ENCODE measurements at places on chromosomes 6 and 20.
A peak's percentile ranks its signal among the peaks of the same experiment; 100 is the strongest.

- no peak for DNase-seq
Measured at GRCh38 chr6:12653486-12653885, 63.1 kb upstream of the PHACTR1 start.

DNA sequence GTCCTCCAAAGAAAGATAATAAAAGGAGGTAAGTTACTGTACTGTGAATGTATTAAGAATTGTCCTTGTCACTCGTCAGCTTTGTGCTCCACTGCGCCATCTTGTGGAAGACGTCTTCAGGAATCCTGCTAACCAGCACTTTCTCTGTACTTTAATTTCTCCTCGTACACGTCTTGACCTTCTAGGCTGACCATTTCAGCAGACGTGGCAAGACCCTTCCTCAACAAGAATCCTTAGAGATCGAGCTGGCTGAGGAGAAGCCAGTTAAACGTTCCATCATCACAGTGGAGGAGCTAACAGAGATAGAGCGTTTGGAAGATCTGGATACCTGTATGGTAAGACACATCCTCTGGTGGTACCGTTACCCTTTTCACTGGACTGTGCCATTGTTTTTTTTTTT, 95.5 kb upstream of the SCGN start:
- DNase-seq: peak; percentile 83

DNA sequence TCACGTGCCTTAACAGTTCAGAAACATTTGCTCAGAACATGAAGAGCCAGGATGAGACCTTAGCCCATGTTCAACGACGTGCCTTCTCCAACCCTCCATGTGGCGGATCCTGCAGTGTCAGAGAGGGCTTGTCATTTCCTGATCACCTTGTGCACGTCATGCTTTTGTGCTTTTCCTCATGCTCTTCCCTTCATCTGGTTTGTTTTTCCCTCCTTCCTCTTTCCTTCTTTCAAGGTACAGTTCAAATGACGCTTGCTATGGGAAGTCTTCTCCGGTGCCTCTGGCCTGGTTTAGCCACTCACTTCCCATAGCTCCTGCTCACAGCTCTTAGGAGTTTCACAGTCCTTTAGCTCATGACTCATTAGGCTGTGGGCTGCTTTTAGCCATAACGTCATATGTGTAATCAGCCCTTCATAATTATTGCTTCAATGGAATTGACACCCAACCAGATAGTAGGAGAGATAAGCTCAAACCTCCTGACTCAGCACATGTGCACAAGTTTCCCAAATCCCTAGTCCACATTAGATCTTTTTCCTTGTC, 102.7 kb upstream of the CNKSR3 start:
- peak; percentile 59 for DNase-seq

- no peak for DNase-seq
Measured at GRCh38 chr6:136294621-136295020, 5.0 kb upstream of the BCLAF1 start.

DNA sequence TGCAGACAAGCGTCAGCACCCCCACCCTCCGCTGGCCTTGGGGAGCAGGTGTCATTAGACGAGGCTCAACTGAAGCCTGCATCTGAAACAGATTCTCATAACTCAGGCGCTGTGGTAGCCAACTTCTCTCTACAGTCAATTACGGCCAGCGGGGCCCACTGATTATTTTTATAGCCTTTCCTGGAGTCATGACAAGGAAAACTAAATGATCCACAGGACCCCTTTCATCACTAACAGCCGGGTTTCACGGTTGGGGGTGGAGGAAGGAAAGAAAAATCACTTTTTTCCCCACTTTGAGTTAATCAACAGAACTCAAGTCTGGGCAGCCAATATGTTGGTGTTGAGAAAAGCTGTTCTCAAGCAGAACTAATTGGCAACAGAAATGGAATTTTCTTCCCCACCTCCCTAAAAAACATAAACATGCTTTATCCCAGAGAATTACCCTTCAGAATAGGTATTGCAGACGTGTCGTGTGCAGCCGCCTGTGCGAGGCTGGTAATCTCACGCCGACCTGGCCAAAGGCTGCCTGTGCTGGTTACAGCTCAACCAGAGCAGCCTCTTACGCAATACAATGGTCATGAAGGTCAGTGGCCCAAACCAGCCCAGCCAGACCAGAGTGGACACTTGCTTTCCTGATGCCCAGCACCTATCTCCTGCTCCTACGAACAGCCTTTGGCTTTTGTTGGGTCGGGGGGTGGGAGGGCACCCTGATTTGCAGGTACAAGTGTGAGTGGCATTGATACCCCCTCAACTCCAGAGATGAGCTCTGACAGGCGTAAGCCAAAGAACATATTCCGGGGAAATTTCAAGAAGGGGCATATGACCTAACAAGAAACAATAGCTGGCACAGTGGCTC, 11.0 kb downstream of the RIPOR3 start:
- DNase-seq: no peak

GRCh38 chr20:50920997-50921396, 10.2 kb downstream of the ADNP start:
- DNase-seq: no peak

- peak; percentile 54 for DNase-seq
Measured at GRCh38 chr6:161303628-161304340, 29.9 kb upstream of the AGPAT4 start.

GRCh38 chr20:57383447-57384347, 7.5 kb upstream of the RBM38 start:
- DNase-seq: no peak

DNA sequence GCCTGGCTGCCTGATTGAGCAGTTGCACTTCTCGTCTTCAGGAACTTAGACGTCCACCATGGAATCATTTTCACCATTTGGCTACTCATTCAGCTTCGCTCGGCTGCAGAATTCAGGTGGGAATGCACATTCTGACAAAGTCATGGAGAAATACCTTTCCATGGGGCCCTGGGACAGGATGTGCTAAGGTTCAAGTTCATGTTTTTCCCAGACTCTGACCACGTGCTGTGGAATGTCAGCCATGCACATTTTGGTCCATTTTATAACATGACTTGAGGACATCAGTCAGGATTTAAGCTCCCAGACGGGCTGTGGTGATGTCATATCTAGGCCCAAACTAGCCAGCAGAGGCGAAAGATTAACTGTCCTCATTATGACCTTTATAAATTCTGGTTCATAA, 205.3 kb downstream of the TBXT start:
- no peak for DNase-seq

GRCh38 chr6:78502386-78502887, 364.9 kb upstream of the IRAK1BP1 start:
- no peak for DNase-seq

DNA sequence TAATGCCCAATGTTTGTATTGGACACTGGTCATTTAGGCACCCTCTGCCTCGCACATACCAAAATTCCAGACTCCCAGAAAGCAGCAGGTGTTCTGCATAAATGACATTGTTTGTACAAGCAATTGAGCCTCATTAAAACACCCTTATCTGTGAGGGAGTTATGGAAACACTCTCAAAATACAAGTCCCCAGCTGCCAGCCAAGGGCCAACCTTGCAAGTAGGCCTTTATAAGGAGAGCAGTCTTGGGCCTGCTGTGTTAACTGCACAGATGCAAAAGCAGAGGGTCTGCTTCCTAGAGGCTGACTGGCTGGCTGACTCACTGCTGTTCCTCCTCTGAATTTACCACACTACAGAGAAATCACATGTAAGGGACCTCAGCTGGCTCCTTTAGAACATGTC, 150.4 kb upstream of the HMGN3 start:
- DNase-seq: no peak

Data from MCF 10A (cell line).